ENCODE measurements at places on chromosomes 5 and 9. TPM values are rescaled to one million over a fixed set of nuclear protein-coding genes. Genes with fewer than 3 reads are reported as not detected.

DNA sequence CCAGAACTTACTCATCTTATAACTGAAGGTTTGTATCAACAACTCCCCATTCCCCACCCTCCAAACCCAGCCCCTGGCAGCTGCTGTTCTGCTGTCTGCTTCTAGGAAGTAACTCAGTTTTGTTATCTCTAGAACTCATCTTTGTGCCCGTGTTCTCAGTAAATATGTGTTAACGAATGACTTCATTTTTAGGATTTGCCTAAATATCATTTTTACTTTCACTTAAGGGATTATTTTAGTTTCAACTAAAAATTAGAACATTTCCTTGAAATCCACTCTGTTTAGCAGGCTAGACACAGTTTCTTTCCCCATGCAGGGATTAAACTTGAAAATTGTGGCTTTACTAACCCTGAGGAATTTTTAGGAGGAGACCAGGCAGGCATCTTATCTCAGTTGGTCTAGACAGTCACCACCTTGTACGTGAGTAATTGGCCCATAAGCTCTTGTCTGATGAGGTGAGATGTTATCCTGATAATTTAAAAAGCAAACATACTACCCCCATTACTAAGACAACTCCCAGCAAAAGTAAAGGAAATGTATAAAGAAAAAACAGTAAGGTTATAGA is 68.2 kb upstream of the TNFAIP8 start:
- no peak for DNase-seq

DNA sequence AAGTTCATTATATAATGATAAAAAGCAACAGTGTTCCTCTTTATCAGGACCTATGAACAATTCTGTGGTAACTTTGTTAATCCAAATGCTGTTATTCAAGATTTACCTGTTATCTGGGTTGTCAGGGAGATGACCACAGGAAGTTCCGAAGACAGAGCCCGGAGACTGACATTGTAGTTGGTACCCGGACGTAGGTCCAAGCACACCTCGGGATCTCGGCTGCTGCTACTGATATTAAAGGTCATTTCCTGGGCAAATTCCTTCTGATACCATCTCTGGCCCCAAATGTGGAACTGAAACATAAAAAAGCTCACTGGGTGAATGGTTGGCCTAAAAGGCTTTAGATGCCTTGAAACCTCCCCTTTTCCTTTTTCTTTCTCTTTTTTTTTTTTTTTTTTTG is 96.7 kb downstream of the SUSD1 start:
- no peak for DNase-seq

ACOT12 gene
- not detected for total RNA-seq

- DNase-seq, result peak; percentile 50
Measured at GRCh38 chr9:124290053-124290591, 32.4 kb downstream of the NEK6 start.

F12 gene
- 20.1 TPM for total RNA-seq

ANGPTL2 gene
- 11.0 TPM for total RNA-seq

QRFP gene
- total RNA-seq, result not detected

RMND5B gene
- total RNA-seq, result 36.7 TPM

PCDHA3 gene
- total RNA-seq, result 8.8 TPM

ACTBL2 gene
- total RNA-seq, result not detected

GABBR2 gene
- not detected for total RNA-seq

DNA sequence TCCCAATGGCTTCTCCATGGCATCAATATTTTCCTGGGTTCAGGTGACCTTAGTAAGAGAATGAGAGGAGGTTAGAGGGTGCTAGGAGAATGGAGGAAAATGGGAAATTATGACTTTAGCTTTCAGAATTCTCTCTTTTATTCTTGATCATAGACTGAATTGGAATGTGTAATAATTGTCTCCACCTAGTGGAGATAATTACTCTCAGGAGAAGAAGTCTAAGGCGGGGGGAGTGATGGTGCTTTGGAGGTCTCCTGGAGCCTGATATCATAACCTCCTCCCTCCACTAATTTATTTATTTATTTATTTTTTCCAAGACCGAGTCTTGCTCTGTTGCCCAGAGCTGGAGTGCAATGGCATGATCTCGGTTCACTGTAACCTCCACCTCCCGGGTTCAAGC is 221.3 kb downstream of the GRIA1 start:
- no peak for DNase-seq
